ENCODE measurements at places on chromosomes 3 and 15.

DNA sequence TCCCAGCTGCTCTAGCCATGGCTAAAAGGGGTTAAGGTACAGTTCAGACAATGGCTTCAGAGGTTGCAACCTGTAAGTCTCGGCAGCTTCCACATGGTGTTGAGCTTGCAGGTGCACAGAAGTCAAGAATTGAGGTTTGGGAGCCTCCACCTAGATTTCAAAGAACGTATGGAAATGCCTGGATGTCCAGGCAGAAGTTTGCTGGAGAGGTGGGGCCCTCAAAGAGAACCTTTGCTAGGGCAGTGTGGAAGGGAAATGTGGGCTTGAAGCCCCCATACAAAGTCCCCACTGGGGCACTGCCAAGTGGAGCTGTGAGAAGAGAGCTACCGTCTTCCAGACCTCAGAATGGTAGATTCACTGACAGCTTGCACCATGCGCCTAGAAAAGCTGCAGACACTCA lies 73.7 kb downstream of the STT3B start:
- no peak for DNase-seq

GRCh38 chr3:31230425-31231223 lies 302.1 kb upstream of the STT3B start:
- DNase-seq, result no peak

DNA sequence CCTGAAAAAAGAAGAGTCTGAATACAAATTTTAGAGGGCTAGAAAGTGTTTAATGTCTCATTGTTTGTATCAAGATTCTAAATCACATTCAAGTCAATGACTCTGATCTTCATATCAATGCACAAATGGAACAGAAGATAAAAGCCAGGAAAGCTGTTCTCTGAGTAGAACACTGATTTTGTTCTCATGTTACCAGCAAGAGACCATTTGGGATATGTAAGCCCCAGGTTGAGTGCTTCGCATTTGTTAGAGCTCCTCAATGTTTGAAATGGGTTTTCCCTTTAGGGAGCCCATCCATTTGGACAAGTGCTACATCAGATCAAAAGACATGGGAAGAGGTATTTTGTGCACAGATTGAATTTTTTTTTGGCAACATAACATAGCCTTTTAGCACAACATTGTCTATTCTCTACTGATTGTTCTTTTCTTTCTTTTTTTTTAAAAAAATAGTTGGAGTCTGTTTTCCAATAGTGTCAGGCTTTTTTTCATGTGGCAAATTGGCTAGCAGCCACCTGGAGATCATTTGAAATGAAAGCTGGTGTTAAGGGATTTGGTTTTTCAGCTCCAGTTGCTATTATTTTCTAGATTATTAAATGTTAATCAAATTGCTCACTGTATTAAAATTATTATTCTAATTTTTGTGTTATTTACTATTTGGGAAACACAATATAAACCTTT lies 74.5 kb upstream of the ZPLD1 start:
- DNase-seq, result no peak

DNA sequence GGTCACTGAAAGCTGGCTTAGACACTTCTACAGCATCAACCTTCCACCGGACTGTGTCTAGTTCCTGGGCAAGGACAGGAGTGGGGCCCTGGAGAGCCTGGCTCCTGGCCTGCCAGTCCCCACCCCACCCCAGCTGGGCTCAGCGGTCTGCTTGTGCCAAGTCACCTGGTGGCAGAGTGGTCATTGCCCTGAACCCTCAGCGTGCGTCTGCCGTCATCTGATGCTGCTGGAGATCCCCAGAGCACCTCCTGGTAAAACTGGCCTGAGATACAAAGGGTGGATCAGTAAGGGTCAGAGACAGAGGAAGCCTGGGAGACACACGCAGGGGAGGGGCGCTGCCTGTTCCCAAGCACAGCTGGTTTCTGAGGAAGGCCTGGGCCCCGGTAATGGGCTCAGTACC lies 16.7 kb downstream of the ITIH4 start:
- no peak for DNase-seq
